T-helper 1 cell treated with Interleukin-12 subunit alpha and Interleukin-12 subunit beta and Interleukin-4 antibody, amounts not matched to agents 30 ng/mL and 1 ng/mL, for 36 hours (primary cell): ENCODE measurements at places on chromosomes 2 and 18. TPM values are rescaled to one million over a fixed set of nuclear protein-coding genes. Genes with fewer than 3 reads are reported as not detected.

The DAW1 gene
- total RNA-seq: not detected in 2 replicates

The IHH gene
- 0.17 TPM in 1 of 2 replicates, not detected in the other for total RNA-seq

The RAB27B gene
- 2.5 and 2.7 TPM in 2 replicates for total RNA-seq

The DYNAP gene
- total RNA-seq: not detected in 2 replicates

The HS6ST1 gene
- total RNA-seq: 12.4 and 13.0 TPM in 2 replicates

The C18orf54 gene
- 10.5 and 11.7 TPM in 2 replicates for total RNA-seq

The ZAP70 gene
- 346 and 364 TPM in 2 replicates for total RNA-seq

The NCKAP5 gene
- not detected in 2 replicates for total RNA-seq
